SW 1271 (cell line): ENCODE measurements at places on chromosomes 7 and 10.

- DNase-seq = no peak
Measured at GRCh38 chr7:139078399-139078798, 31.1 kb downstream of the ZC3HAV1 start.

DNA sequence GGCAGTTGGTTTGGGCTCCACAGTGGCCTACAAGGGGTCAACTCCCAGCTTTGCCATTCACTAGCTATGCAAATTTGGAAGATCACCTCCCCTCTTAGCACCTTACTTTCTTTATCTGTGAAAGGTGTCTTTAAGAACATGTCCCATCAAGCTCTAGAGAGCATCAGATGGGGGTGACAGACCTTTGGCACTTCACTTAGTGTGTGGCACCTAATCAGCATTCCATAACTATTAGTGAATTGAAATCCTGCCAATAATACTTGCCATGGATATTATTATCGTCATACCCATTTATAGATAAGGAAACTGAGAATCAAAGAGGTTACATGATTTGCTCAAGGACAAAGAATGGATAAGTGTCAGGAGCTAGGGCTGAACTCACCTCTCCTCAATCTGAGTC, 51.9 kb downstream of the PLPP4 start:
- DNase-seq = no peak

- DNase-seq = no peak
Measured at GRCh38 chr10:8700689-8701088, 646.2 kb downstream of the GATA3 start.

DNA sequence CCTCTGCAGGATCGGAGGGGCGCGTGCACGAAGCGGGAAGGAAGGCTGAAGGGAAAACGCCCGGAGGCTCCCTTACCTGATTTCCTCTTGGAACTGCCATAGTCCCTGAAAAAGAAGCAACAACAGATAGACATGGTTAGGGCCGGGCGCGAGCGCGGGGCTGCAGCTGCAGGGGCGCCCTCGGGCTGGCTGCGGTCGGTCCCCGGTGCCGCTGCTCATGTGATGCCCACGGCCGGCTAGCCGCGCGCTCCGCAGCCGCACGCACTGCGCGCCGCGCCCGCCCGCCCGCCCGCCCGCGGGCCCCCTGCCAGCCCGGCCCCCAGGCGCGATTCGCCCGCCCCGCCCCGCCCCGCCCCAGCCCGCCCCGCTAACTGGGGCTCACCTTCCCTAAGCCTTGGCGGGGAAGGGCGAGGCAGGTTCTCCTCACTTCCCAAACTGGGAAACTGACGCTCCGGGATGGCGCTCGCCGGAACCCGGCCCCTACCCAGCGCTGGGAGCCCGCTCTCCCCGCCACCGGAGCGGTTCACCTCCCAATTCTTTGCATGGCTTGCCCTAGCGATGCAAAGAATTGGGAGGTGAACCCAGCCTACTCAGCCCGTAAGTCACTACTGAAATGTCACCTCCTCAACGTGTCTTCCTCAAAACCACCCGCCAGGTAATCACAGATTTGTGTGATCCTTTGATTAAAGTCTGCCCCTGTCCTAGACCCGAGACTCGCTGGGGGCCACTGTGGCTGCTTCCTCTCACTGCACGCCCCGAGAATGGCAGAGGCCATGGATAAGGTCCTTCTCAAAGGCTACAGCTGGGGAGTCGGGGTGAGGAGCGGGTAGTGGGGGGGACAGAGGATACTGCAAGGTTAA, 162.2 kb downstream of the SH3PXD2A start:
- no peak for DNase-seq

DNA sequence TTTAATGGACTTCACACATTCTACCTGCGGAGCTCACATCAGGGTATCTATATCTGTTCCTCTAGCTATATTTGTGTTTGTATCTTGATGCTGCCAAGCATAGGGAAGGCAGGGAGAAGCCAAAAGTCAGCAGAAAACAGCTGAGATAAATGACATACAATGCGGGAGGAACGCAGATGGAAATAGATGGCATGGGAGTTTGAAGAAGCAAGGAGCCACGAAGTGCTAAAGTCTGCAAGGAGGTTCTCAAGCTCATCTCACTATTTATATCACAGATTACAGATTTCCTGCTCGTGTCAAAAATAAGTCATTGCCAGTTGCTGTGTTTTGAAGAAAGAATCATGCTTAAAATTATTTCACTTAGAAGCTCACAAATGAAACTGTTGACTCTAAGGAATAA, 180.5 kb downstream of the DPP6 start:
- DNase-seq = no peak

GRCh38 chr10:20748551-20748950, 148.6 kb downstream of the NEBL start:
- DNase-seq = no peak

DNA sequence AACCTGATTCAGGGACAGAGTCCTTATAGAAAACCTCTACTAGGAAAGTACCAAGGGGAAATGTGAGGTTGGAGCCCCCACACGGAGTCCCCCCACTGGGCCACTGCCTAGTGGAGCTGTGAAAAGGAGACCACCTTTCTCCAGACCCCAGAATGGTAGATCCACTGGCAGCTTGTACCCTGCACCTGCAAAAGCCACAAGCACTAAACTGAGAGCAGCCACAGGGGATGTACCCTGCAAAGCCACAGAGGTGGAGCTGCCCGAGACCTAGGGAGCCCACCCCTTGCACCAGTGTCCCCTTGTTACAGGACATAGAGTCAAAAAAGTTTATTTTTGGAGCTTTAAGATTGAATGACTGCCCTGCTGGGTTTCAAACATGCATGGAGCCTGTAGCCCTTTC, 87.2 kb upstream of the KCNMA1 start:
- DNase-seq = no peak

GRCh38 chr7:108002726-108003598, at the start of gene LAMB1:
Gene LAMB1 (minus strand): TSS chr7:108003161. CDS start chr7:108002885, 276 bp downstream.
- peak; percentile 63 for DNase-seq

DNA sequence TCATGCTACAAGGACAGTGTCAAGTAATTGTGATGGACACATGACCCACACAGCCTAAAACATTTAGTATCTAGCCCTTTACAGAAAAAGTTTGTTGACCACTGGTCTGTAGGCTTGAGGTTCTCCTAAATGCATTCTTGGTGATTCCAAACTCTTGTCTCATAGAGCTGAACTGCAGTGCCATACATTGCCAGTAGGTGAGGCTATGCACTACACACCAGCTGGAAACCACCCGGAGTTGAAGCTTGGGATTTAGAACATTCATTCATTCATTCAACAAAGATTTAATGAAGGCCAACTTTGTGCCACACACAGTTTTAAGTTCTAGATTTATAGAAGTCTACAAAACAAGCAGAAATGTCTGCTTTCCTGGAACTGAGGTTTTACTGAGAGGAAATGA, 77.3 kb upstream of the TCF7L2 start:
- DNase-seq = no peak

DNA sequence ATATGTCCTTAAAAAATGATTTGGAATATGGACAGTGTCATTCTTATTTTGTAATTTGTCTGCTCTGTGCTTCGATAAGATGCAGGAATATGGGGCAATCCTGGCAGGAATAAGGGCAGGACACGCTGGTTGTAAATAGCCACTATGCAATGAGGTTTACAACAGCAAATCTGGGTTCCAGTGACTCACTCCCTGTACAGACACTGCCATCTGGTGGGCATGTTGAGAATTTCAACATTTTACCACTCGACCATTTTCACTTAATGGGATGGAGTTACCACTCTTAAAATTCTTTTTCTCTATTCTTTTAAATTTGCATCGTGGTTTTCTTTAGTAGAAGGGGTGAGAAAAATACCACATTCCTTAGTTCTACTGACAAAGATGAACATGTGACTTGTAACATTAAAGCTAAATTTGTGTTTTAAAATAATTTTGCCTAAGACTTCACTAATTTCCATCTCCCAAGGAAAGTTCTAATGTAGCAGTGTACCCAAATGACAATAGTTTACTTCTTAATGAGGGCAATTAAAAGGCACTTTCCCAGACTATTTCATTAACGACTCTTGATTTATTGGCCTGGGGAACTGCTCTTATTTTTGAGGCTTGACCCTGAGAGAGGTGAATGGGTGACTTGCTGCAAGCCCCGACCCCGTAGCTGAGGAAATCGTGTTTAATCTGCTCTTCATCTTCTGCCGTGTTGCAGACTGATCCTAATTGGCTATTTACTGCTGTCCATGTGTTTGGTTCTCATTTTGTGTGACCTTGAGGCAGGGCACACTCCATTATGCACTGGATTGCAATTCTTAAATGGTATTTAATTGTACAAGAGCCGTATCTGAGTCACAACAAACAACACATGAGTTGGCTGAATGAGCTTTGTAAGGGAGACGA, 173.6 kb upstream of the IMMP2L start:
- DNase-seq = peak; percentile 59

- no peak for DNase-seq
Measured at GRCh38 chr7:68833422-68833821, 764.9 kb upstream of the AUTS2 start.

DNA sequence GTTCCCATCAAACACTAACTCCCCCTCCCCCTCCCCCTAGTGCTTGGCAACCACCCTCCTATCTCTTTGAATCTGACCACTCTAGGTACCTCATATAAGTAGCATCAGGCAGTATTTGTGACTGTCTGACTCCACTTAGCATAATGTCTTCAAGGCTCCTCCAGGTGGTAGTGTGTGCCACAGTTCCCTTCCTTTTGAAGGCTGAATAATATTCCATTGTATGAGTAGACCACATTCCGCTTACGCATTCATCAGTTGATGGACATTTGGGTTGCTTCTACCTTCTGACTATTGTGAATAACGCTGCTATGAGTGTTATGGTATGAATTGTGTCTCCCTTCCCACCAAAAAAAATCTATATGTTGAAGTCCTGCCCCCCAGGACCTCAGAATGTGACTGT, 89.6 kb downstream of the PRKAG2 start:
- no peak for DNase-seq

DNA sequence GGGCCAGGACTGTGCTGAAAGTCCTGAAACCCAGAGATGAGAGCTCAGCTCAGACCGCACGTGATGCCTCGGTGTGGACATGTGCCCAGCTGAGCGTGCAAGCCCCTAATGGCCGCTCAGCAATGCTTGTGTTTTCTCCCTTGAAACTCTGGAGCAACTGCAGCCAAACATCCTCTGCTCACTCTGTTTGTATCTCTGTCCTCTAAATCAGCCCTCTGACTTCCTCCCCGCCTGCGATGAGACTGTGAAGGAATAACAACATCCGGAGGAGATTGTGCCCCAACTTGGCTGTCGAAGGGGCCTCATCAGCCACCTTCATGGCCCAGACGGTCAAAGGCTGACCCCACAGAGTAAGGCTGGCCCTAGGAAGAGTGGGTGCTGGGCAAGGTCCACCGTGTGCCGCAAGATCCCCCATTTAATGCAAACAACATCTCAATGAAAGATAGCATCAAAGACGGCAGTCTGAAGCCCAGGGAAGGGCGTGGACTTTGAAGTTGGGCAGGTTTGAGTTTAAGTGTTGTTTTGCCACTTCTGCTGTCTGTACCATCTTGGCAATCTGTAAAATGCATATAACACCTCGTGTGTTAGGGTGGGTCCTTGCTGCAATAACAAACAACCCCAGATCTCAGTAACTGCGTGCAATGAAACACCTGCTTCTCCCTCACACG, 39.9 kb downstream of the CALML3 start:
- DNase-seq = no peak

DNA sequence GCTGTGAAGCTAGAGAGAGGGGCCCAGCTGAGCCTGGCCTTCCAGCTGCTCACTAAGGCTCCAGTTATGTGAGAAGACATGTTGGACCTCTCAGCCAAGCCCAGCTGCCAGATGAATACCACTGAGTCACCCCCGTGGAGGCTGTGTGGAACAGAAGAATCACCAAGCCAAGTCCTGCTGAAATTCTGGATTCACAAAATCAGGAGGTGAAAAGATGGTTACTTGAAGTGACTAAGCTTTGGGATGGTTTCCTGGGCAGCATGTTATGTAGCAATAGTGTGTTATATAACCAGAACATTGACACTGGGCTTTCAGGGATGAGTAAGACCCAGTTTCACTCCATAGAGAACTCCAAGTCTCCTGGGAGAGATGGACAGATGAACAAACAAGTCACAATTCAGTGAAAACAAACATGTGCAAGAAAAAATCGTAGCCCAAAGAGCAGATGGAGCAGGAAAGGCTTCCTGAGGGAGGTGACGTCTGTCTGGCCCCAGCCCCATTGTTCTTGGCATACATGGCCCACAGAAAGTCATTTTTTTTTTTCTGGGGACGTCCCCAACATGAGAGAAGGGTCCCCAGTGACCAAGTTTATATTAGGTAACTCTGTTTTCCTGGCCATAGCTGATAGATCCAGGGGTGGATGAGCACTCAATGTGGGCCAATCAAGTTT, 64.1 kb upstream of the PDZD8 start:
- no peak for DNase-seq

- no peak for DNase-seq
Measured at GRCh38 chr7:101676956-101677355, 47.9 kb upstream of the MYL10 start.

DNA sequence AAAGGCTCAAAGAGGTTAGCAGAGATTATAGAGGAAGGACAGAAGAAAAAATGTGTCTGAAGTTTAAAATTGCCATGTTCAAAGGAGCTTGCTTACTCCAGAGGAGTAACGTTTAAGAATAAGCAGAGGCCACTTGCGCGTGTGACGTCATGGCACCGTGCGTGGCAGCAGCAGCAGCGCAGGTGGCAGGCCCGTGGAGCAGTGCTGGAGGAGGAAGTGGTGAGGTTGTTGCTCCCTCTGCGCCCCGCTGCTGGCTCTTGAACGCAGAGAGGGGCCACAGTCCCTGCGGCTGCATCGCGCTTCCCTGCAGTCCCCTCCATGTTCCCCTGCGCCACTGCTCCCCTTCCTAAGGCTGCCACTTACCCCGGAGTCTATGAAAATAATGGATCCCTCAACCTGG, 37.5 kb downstream of the GDI2 start:
- DNase-seq = no peak

- DNase-seq = peak; percentile 87
Measured at GRCh38 chr7:65251851-65252620, 121.6 kb upstream of the ZNF92 start.

GRCh38 chr10:5068274-5068984, 25.8 kb upstream of the AKR1C3 start:
- no peak for DNase-seq

- DNase-seq = no peak
Measured at GRCh38 chr10:119149729-119150128, 15.8 kb downstream of the SFXN4 start.
